ENCODE measurements at places on chromosomes 6 and 20. TPM values are rescaled to one million over a fixed set of nuclear protein-coding genes. Genes with fewer than 3 reads are reported as not detected.

The BHLHE23 gene
- not detected for total RNA-seq

The CD40 gene
- 7.8 TPM for total RNA-seq

The C20orf141 gene
- total RNA-seq = not detected

The PBOV1 gene
- not detected for total RNA-seq

The ACOT13 gene
- total RNA-seq = 9.1 TPM

The MTCH1 gene
- 309 TPM for total RNA-seq

The CRISP2 gene
- not detected for total RNA-seq

The SIRPB1 gene
- 0.59 TPM for total RNA-seq

The PRRT1 gene
- 0.12 TPM for total RNA-seq

The CTSZ gene
- total RNA-seq = 280 TPM

The OR2H1 gene
- not detected for total RNA-seq

The DUSP15 gene
- 0.23 TPM for total RNA-seq

The CST1 gene
- total RNA-seq = 49.8 TPM

The MROH8 gene
- 1.1 TPM for total RNA-seq

The ANKRD66 gene
- total RNA-seq = not detected

The SLPI gene
- total RNA-seq = not detected

The CRISP3 gene
- not detected for total RNA-seq

The RREB1 gene
- total RNA-seq = 12.4 TPM

The FLRT3 gene
- total RNA-seq = 2.6 TPM

The FAM217A gene
- total RNA-seq = not detected

The BMP7 gene
- total RNA-seq = under 0.01 TPM

The RPS6KA2 gene
- 96.3 TPM for total RNA-seq

The ADGB gene
- not detected for total RNA-seq

The SCGN gene
- total RNA-seq = not detected

The ABHD16B gene
- total RNA-seq = not detected

The OLIG3 gene
- total RNA-seq = not detected

The DSP gene
- total RNA-seq = 1.8 TPM

The HLA-DMA gene
- 2.9 TPM for total RNA-seq

The SEMG1 gene
- total RNA-seq = not detected

The IMPG1 gene
- total RNA-seq = not detected

The EYS gene
- total RNA-seq = under 0.01 TPM

The HLA-DMB gene
- 0.08 TPM for total RNA-seq

The COL21A1 gene
- total RNA-seq = 0.53 TPM

The PRSS16 gene
- not detected for total RNA-seq

The TBXT gene
- total RNA-seq = not detected
